ENCODE measurements at places on chromosomes 5 and 9.

DNA sequence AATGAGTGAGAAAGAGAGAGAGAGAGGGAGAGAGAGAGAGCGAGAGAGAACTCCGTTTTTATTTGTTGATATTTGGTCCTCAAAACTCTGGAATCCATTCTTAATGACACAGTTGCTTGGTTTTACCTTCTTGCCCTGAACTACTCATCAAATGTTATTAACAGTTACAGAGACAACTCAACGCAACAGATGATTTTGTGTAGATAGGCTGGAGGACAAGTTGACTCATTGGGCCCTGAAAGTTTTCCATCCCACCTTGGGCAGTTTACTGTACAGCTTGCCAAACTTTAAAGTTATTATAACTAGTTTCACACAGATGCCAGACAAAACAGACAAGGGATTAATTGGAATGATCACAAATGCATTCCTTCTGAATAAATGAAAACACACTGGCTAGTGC, 339.9 kb downstream of the ARL15 start:
- DNase-seq = no peak

GRCh38 chr5:64526734-64527439, 21.1 kb downstream of the RGS7BP start:
- no peak for DNase-seq

DNA sequence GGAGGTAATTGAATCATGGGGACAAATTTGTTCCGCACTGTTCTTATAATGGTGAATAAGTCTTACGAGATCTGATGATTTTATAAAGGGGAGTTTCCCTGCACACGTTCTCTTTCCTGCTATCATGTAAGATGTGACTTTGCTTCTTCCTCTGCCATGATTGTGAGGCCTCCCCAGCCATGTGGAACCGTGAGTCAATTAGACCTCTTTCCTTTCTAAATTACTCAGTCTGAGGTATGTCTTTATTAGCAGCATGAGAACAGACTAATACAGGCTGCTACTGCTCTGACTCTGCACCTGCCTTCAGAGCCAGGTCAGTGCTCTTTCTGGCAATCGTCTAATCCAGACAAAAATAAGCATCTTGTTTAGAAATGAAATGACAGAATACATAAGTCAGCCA, 479.2 kb upstream of the TUSC1 start:
- no peak for DNase-seq

DNA sequence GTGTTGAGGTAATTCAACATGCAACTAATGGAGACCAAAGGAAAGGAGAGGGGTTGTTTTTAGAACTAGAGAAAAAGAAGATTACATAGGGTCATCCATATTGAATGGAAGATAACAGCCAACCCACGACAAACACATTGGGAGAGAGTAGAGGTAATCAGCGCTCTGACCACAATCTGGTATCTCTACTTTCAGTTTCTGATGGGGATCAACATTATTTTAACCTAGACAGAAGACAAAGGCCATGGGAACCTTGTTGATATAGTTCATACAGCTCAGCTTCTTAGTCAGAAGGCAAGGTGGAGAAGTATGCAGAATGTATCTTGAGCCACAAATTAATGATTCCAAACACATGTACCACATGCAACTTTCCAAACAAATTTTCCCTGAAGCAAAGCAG, 537.1 kb upstream of the ST8SIA4 start:
- no peak for DNase-seq

GRCh38 chr5:171264843-171265242, 44.2 kb upstream of the TLX3 start:
- no peak for DNase-seq

- no peak for DNase-seq
Observed at GRCh38 chr5:107522456-107522855, 148.3 kb downstream of the EFNA5 start.

DNA sequence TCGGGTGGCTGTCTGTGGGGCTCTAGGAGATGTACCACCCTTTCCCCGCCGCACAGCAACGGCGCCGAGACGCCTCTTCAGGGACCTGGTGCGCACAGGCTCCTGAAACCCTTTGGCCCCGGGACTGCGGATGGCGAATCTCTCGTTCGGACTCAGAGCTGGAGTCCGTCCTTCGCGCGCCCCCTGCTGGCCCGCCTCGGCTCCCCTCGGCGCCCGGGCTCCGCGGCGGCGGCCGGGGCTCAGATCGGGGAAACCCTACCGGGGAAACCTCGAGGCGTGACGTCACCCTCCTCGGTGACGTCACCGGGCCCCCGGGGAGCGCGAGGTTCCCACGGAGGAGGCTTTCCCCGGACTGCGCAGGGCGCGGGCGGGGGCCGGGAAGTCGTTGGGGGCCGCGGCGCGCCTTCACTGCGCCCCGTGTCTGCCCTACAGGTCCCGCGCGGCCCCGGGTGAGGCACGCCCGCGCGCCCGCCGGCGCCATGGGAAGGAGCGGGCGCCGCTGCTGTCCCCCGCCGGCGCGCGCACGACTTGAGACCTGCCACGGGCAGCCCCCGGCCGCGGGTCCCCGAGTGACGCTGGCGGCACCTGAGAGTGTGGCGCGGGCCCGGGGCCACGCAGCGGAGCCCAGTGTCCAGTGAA, 7.9 kb downstream of the PRR7 start:
- DNase-seq = peak; percentile 57

DNA sequence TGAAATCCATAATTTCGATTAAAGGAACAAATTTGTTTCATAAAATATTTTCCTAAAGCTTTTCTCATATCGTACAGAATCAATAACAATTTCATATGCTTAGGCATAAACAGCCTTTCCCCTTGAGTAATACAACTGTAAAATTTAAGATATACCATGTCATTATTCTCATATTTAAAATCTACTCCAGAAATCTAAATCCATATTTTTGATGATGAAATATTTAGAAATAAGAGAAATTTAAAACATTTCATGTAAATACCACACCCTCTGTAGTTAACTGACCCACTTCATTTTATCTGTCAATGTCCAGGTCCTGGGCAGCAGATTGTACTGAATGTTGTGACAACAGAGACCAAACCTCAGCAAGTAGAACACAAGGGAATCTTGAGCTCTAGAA, 5.1 kb downstream of the POC5 start:
- DNase-seq = no peak

DNA sequence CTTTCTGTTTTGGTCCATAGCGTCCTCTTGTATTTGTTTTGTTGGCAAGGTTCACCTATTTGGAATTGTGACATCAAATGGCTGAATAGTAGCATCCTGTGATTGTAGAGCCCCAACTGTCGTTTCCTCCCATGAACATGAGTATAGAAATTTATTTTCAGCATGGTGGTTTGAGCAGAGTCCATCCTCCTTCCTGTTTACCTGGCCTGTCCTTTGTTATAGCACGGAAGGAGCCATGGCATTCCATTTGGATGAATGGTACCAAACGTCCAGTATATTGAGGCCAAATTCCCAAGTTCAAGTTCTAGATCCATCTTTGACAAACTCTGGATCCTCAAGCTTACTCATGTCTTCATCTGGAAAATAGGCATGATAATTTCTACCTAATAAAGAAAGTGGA, 16.8 kb downstream of the RASGRF2 start:
- DNase-seq = no peak

DNA sequence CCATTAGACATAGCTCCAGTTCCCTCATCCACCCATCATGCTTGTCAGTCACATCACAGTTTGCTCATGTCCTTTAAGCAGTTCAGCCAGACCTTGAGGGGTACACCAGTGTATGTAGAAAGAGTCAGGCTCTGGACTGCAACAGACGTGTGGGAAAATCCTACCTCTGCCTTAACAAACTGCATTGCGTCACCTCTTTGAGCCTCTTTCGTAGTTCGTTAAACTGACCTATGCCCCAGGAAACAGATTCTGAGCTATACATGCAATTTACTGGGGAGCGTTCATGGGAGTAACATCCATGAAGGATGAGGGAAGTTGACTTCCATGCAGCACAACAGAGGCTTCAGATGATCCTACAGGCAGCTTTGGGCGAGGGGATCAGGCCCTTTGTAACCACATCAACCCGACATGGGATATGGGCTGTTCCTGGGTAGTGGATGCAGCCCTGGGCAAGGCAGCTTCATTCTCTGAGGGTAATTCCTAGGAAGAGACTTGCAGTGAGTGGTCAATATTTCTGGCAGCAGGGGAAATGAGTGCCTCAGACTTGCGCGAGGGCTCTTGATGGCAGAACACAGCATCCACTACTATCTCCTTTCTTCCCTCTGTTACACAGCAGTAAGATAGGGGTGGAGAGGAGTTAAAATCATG, 4.3 kb downstream of the SPINK4 start:
- no peak for DNase-seq

DNA sequence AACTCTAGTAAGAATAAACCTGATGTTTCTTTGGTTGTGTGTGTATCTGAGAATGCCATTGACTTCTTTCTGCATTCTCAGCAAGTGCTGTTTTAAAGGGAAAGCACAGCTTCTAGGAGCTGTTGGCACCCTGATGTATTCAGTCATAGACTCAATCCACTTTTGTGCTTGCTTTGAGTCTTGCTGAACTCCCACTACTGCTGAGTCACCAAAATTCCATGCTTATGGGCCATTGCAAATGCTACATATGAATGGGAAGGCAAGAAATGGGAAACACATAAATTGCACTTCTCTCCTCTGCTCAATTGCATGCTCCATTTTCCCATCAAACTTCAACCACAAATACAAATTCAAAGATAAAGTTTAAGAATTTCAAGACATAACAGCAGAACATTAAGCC, 9.8 kb upstream of the FTMT start:
- no peak for DNase-seq

- DNase-seq = no peak
Observed at GRCh38 chr9:101387871-101388506, 3.2 kb upstream of the BAAT start.

- no peak for DNase-seq
Observed at GRCh38 chr5:10680876-10681481, 80.1 kb downstream of the DAP start.

GRCh38 chr9:79572032-79572607, 355 bp downstream of the TLE4 start:
- no peak for DNase-seq

GRCh38 chr9:98877311-98877710, 66.4 kb upstream of the COL15A1 start:
- no peak for DNase-seq

DNA sequence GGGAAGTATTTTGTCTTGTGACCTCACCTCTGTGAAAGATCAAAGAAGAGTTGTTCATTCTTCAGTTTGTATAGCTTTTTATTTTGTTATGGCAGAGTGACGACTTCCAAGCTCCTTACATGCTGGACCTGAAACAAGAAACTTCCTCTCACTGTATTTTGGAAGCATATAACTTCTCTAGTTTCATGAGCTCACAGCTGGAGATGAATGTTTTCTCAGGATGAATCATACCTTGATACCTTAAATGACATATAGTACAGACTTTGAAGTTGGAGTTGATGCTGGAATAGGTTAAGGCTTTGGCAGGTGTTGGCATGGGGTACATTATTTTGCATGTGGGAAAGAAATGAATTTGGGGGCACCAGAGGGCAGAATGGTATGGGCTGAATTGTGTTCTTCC, 112.5 kb downstream of the SLC25A46 start:
- no peak for DNase-seq

DNA sequence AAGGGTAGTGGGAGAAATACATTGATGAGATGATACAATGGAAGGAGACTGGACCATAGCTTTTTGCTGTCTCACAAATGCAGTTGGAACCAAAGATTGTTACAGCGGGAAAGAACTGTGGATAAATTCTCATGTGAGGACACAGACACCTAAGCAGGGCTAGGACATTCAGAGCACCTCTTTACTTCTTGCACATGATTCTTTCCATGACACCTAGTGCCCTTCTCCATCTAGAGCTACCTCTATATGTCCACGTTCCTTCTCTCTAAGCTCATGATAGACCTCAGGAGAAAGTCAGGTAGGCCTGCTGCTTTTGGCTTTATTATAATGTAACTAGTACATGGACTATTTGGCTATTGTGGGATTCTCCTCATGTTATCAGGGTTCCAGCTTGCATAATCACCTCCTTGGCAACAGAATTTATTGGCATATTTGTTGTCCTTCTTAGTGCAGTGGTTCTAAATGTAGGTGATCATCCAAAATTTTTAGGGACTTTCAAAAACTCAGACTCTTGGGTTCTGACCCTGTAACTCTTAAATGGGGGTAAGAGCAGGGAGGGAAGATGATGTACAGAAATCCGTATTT, 27.2 kb downstream of the NR3C1 start:
- DNase-seq = no peak

DNA sequence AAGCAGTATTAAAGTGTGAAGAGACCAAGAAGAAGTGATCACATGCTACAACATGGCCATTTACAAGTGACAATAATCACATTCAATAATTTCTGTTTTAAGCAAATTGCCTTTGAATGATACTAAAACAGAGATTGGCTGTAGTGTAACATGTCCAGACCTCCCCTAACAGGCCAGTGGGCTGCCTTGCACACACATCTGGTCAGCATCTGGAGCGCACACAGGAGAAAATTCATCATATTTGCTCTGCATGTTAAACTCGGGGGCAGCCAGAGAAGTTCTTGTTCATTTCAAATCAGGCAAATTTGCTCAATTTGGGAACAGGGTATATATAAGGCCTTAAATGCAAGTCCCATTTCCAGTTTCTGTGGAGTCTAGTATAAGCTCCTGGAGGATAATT, 111.1 kb upstream of the FBXL7 start:
- no peak for DNase-seq

GRCh38 chr5:178068293-178068692, 45.0 kb upstream of the N4BP3 start:
- DNase-seq = no peak

- no peak for DNase-seq
Observed at GRCh38 chr9:133035669-133036068, 4.9 kb downstream of the GTF3C5 start.

DNA sequence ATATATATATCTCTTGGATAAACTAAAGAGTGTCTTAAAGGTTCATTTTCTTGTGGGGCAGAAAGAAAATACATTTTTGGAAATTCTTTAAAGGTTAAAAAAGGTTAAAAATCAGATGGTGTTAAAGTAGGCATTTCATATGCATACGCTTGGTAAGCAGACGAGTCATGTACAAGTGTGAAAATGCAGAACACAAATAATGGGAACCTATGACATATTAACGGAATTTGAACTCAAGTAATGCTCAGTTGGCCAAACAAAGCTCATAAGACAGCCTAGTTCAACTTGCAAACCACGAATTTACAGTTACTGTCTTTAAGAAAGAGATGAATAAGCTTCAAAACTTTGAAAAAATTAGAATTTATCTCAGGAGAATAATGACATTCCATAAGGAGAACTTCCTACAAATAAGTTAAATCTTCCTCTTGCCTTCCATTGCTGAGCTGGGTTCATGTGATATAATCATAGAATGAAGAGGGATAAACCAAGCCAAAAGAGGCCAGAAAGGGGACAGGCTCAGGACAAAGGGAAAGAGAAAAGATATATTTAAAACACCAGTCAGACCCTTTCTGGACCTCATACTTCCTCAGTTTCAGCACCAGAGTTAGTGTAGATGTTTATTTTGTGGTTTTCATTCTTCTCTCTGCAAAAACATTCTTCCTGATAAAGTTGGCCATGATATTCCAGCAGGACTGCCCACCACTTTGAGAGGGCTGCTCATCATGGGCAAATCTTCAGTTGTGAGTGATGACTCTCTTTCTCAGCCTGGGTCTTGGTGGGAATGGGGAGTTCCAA, 256.7 kb upstream of the CD180 start:
- no peak for DNase-seq
